ENCODE measurements at places on chromosomes 2 and 18.

- DNase-seq: no peak
Observed at GRCh38 chr2:138101718-138102117, 137.4 kb downstream of the HNMT start.

GRCh38 chr2:215946586-215946985 is 66.8 kb downstream of the MREG start:
- no peak for DNase-seq

- DNase-seq: no peak
Observed at GRCh38 chr18:46013484-46014189, 46.5 kb upstream of the EPG5 start.

DNA sequence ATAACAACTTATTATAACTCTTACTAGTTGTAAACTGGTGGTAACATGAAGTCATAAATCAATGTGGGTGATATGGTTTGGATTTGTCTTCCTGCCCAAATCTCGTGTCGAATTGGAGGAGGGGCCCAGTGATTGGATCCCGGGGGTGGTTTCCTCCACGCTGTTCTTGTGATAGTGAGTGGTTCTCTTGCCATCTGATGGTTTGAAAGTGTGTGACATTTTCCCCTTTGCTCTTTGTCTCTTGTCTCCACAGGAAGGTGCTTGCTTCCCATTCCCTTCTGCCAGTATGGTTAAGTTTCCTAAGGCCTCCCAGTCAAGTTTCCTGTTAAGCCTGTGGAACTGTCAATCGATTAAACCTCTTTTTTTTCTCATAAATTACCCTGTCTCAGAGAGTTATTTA is 321.6 kb downstream of the DSEL start:
- no peak for DNase-seq

- no peak for DNase-seq
Observed at GRCh38 chr2:5391362-5391761, 300.8 kb upstream of the SOX11 start.

DNA sequence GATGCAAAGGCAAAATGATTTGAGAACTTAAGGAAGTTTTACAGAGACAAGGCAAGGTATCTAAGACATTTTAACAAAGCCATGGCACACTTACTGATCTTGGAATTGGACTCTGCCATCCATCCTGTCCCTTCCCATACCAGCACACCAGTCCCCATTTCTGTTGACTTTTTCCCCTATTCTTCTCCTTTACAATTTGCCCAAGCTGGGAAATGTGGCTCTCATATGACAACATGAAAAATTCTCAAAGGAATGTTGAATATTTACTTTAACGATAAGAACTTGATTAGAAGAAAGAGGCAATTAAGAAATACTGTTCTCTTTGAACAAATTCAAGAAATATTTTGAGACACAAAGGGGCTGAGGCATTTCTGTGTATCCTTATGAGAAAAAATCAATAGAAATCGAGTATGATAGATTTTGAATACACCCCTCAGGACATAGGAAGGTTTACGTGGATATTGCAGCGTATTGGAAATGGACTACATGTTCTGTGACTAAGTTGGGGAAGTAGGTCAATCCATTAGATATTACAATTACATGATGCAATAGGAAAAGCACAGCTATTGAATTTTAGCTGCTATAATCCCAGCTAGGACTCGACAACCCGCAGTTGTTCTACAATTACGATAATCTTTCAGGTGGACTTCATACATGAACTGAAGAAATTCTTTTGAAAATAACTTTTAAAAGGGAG is 201.6 kb downstream of the TRIB2 start:
- no peak for DNase-seq

DNA sequence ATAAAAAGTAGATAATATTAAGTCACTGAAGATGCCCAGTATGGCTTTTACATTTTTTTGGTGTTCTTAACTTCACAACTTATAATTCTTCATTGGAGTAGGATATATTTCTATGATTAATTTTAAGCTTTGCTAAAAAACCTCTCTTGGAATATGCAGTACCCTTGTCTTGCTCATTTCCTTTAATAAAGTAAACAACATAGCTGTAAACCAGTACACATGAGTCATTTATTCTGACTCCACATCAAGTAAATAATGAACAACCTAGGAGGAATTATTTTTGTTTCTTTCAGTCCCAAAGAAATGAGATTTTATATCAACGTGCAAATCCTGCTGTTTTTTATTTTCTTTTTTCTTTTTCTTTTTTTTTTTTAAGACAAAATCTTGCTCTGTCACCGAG is 869.1 kb downstream of the CNTNAP5 start:
- no peak for DNase-seq

DNA sequence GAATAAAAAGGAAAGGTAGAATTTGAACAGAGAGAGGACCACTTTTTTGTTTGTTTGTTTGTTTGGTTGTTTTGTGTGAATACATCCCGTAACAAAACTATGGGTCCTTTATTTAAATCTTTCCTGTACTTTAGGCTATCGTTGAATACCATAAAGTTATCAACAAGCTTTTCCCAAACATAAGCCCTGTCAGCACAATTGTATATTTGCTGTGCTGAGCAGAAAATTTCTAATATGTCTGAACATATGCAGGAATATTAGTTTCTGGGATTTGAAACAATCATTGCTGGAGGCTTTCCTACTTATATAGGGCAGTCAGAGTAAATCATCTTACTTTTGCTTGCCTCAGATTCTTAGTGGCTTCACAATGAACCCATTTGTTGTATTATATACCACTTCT is 536.4 kb downstream of the CNTNAP5 start:
- no peak for DNase-seq

DNA sequence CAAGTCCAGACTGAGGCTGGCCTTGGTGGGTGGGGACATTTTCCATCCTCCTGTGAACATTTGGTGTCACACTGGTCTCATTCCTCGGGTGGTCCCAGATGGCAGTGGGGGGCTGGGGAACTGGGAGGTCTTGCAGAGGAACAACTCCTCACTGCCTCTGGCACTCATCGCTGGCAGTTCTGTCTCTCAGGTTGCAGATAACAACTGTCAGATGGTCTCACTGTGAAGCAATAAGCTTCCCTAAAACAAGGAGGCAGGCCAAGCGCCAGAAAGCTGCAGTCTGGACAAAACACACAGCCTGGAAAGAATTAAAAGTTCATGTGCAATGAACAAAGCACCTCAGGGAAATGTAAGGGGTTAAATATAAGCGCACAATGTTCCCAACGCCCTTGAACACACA is 78.1 kb downstream of the IRS1 start:
- DNase-seq: no peak

GRCh38 chr2:62474176-62474575 is 31.8 kb downstream of the TMEM17 start:
- no peak for DNase-seq

- DNase-seq: no peak
Observed at GRCh38 chr2:8728305-8729015, 46.6 kb downstream of the ID2 start.
